ENCODE measurements at places on chromosomes 1 and 21.

DNA sequence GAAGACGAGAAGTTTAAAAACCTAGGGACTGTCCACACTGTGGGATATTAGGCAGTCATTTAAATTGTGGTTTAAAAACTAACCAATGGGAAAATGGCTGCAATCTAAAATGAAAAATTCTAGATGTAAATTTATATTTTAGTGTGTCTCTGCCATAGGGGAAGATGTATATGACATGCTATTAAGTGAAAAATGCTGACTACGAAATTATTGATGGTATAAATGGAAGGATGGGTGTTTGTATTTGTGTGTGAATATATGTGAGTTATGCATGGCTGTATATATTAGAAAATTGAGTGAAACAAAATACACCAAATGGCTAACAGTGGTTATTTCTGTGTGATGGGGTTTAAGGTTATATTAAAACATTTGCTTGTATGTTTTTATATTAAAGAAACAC is 260.7 kb downstream of the AJAP1 start:
- DNase-seq = no peak

GRCh38 chr1:230300322-230301301 is 125.5 kb downstream of the PGBD5 start:
- peak; percentile 40 for DNase-seq

- no peak for DNase-seq
Measured at GRCh38 chr1:93148001-93148400, 32.2 kb downstream of the TMED5 start.

- DNase-seq = no peak
Measured at GRCh38 chr1:237387144-237387505, 345.1 kb downstream of the RYR2 start.

Measured in suprapubic skin (tissue), 4 donors.